GM04504 (cell line): ENCODE measurements at places on chromosomes 16 and 17.

DNA sequence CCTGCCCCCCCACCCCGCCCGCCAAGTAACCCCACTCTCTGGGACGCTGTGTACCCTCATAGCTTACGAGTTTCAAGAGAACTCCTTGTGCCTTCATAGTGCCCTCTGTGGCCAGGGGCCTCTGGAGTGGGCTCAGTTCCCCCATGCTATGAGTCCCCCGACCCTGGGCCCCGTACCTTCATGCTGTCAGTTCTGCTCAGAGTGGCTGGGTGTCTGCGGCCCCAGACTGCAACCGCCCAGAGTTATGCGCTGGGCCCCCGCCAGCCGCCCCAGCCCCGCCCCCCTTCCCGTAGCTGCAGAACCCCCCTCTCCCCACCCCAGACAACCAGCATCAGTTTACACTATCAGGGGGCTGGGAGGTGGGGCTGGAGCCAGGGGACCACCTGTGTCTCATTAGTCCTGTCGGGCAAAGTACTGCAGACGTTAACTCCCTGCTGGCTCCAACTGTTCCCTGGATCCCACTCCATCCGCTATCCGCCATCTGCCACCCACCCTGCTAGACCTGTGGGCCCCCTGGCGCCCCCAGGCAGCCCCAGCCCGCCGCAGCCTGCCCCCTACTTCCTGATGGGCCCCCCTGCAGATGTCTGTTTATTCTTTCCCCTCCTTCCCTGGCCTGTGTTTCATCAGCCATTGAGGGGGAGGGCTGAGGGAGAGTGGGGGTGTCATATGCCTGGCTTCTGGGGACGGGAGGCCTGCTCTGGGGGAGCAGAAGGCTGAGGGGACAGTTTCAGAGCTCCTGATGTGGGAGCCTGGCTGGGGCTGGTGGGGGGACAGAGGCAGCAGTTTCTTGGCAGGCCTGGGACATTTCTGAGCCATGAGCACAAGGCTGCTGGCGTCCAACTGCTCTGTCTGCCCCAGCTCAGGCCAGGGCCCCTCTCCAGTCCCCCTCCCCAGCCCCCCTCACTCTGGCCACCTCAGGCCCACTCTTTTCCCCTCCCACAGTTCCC lies at the start of gene MFAP4:
Gene MFAP4 (minus strand): TSS at position 217 of the 947 bp plus-strand sequence. CDS start 35 bp downstream, at position 182.
- DNase-seq: peak; percentile 75

GRCh38 chr17:53807286-53807685 lies 15.4 kb upstream of the KIF2B start:
- DNase-seq: no peak

- DNase-seq: no peak
These were observed 25.5 kb upstream of the ADORA2B start for GRCh38 chr17:15919466-15919865.

GRCh38 chr16:78242239-78242630 lies 142.8 kb downstream of the WWOX start:
- DNase-seq: no peak

GRCh38 chr16:57204675-57205074 lies 18.5 kb downstream of the RSPRY1 start:
- DNase-seq: no peak
